Upper lobe of left lung (tissue), 6 donors: ENCODE measurements at places on chromosomes 7 and 10.

GRCh38 chr7:83851551-83851950 is 202.6 kb upstream of the SEMA3E start:
- H3K4me3 ChIP-seq = no peak overlapping the region
- H3K36me3 ChIP-seq = no peaks in the 10 kb centered on the region
- DNase-seq = no peak
- H3K4me1 ChIP-seq = no peaks in the 10 kb centered on the region

GRCh38 chr10:31147210-31147608 is 115.5 kb upstream of the ZNF438 start:
- no peaks in the 10 kb centered on the region for H3K27me3 ChIP-seq
- no peaks in the 10 kb centered on the region for H3K36me3 ChIP-seq
- peaks cover 12% of the 10 kb centered on the region for H3K4me1 ChIP-seq

DNA sequence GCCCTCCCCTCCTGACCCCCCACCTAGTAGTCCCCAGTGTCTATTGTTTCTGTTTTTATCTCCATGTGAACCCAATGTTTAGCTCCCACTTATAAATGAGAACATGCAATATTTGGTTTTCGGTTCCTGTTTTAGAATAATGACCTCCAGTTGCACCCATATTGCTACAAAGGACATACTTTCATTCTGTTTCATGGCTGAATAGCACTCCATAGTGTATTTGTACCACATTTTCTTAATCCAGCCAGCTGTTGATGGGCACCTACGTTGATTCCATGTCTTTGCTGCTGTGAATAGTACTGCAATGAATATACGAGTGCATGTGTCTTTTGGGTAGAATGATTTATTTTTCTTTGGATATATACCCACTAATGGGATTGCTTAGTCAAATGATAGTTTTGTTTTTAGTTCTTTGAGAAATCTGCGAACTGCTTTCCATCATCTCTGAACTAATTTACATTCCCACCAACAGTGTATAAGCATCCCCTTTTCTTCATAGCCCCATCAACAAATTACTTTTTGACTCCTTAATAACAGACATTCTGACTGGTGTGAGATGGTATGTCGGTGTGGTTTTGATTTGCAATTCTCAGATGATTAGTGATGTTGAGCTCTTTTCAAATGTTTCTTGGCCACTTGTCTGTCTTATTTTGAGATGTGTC is 128.4 kb upstream of the PHYHIPL start:
- H3K4me1 ChIP-seq = no peaks in the 10 kb centered on the region
- no peak for DNase-seq
- no peaks in the 10 kb centered on the region for H3K27me3 ChIP-seq
- no peaks in the 10 kb centered on the region for H3K36me3 ChIP-seq
- no peak overlapping the region for H3K4me3 ChIP-seq
- no peak overlapping the region for H3K27ac ChIP-seq

GRCh38 chr7:9718071-9718661 is 1255.5 kb upstream of the PHF14 start:
- DNase-seq = no peak
- no peaks in the 10 kb centered on the region for H3K36me3 ChIP-seq
- no peak overlapping the region for H3K27ac ChIP-seq
- no peak overlapping the region for H3K4me3 ChIP-seq
- H3K4me1 ChIP-seq = no peaks in the 10 kb centered on the region
- no peaks in the 10 kb centered on the region for H3K27me3 ChIP-seq

GRCh38 chr7:149415391-149416071 is 45.3 kb downstream of the ZNF777 start:
- no peak for DNase-seq
- no peaks in the 10 kb centered on the region for H3K36me3 ChIP-seq
- H3K27me3 ChIP-seq = no peaks in the 10 kb centered on the region
- no peak overlapping the region for H3K27ac ChIP-seq

DNA sequence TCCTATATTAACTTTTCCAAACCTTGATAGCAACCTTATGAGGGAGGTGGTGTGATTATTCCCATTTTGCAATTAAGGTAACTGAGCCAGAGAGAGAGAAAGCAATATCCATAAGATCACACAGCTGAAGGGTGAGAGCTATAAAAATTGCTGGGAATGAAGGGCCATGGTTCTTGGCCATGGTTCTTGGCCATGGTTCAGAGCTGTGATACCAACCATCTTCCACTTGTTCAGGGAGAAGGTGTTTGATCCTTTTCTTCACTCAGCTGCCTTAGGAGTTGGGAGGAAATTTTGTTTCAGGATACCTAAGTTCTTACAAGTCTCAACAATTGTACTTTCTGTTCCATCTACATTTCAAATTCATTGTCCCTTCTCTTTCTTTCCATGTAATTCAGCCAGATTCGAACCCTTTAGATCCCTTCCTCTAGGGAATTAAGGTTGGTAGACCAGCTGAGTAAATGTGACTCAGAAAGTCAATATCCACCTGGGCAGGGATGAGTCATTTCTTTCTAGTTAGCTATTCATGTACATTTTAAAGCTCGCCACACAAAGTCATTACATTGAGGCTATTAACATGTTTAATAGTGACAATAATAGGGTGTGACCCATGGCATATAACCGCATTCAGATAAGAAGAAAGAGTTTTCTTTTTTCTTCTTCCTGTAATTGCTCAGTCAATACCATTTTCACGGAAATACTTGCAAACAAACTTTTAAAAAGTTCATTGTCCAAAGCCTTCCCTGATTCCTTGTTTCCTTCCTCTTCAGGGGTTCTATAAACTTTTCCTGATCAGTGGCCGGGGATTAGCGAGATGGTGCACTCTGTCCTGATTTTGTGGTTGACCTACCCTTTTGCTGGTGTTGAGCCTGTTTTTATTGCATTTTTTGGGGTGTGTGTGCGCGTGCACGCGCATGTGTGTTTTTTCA is 143.4 kb downstream of the TCF7L2 start:
- no peak overlapping the region for H3K27ac ChIP-seq
- H3K36me3 ChIP-seq = no peaks in the 10 kb centered on the region
- DNase-seq = no peak
- H3K27me3 ChIP-seq = no peaks in the 10 kb centered on the region

DNA sequence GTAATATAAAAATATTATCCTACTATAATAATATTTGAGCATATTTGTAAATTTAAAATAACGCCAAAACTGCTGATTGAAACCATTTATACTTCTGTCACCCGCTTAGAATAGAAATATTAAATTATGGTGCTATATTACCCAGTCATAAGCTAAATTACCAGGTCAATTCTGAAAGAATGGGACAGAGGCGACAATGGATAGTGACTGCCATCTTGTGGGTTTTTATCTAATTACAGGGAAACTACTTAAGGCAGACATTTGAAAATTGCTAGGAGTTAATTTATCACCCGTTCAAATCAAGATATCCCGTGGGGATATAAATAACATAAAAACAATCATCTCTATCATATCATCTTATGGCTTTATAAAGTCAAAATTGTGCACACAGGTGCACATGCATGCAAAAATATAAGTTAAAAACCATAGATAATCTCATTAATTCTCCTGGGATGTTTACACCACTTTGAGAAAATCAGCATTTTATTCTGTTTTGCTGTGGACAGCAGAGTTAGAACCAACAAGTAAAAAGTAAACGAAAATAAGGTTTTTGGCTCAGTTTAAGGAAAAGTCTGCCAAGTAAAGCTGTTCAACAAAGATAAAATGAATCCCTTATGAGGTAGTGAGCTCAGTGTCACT is 41.3 kb upstream of the HPSE2 start:
- H3K36me3 ChIP-seq = no peaks in the 10 kb centered on the region
- H3K27ac ChIP-seq = no peak overlapping the region
- DNase-seq = no peak
